ENCODE measurements at places on chromosomes 2 and 18.

GRCh38 chr2:226993171-226993570 lies 157.3 kb downstream of the RHBDD1 start:
- DNase-seq, result no peak

DNA sequence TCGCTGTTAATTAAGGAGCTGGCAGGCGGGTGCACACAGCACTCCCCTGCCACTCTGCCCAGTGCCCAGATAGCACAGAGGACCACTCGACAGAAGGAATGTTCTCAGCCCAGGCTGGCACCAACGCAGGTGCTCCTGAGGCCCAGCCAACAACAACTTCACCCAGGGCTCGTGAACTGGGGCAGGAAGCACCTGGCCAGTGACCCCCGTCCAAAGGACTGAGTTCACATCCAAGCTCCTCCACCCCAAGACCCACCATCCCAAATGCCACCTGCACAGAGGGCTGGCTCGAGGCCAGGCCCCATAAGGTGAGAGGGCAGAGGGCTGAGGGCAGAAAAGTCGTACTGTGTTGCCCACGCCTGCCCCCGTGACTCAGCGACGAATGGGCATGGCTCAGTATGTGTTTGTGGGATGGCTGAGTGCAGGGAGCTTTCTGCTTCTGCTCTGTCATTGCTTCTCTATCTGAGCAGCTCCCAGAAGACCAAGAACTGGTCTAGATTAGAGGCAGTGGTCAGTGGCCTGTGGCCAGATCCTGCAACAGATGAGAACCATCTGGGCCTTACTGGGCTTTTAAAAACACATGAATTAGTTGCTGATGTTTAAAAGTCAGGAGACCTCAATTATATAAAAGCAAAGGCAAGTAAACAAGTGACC lies 68.4 kb downstream of the POLR1A start:
- no peak for DNase-seq

- no peak for DNase-seq
These were observed 421.4 kb upstream of the RGPD4 start for GRCh38 chr2:107405261-107405660.

GRCh38 chr2:45773909-45774308 lies 122.4 kb downstream of the PRKCE start:
- no peak for DNase-seq

DNA sequence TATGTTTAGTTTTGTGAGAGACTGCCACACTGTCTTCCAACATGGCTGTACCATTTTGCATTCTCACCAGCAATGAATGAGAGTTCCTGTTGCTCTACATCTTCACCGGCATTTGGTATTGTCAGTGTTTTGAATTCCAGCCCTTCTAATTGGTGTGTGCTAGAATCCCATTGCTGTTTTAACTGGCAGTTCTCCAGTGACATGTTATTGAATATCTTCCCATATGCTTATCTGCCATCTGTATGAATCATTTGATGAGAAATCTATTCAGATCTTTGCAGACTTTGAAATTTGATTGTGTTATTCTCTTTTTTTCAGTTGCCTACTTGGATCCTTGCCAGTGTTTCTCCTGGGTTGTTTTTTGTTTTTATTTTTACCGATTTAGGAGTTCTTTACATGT lies 99.0 kb downstream of the SNTG2 start:
- no peak for DNase-seq

GRCh38 chr2:58925676-58926081 lies 684.6 kb upstream of the FANCL start:
- no peak for DNase-seq

GRCh38 chr2:216221811-216222210 lies 112.7 kb downstream of the XRCC5 start:
- DNase-seq, result no peak

DNA sequence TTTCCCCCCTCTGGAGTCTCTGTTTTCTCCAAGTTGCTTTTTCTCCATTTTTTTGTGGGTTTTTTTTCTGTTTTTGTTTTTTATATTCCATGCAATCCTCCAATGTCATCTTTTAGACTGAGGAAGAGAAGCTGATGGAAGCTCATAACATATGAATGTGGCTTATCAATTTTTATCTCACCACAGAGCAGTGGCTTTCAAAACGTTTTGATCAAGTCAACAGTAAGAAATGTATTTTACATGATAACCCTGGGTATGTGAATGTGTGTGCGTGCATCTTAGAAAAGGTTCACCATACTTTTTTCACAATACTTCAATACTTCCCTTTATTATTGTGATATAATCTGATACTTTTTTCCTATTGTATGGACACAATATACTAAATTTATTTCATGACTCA lies 64.6 kb upstream of the CDCA7 start:
- DNase-seq, result no peak

DNA sequence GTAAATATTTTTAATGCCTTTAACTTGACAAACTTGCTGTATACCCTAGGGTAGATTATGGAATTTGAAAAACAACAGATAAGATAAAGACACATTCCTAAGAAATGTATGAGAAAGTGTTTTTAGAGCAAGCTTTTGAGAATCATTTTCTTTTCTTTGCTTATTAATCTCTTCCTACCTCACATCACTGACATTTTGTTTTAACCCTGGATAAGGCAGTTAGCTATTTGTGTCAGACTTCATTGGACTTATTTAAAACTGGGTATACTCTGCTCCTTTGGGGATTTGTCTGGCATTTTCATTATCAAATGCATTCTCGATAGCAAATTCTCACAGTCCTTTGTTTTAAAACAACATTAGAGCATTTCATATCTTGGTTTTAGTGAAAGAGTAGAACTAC lies 17.2 kb downstream of the EML4 start:
- no peak for DNase-seq

DNA sequence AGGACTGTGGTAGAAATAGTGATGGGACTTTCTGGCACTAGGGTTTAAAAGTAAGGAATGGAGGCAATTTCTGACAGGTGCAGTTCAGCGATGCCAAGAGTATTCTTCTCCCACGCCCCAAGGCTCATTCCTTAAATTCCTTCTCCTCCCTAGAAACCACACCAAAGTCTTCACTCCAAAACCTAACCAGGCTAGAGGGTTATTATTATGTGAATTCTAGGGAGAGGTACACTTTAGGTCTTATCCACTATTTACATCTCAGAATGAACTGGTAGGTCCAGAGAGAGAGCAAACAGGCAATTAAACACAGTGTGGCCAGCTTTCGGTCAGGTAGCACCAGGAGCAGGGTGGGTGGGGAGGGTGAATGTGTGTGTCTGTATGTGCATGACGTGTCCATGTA lies 11.4 kb downstream of the IL1F10 start:
- DNase-seq, result no peak

- no peak for DNase-seq
These were observed 131.2 kb upstream of the TTC27 start for GRCh38 chr2:32496662-32497061.

DNA sequence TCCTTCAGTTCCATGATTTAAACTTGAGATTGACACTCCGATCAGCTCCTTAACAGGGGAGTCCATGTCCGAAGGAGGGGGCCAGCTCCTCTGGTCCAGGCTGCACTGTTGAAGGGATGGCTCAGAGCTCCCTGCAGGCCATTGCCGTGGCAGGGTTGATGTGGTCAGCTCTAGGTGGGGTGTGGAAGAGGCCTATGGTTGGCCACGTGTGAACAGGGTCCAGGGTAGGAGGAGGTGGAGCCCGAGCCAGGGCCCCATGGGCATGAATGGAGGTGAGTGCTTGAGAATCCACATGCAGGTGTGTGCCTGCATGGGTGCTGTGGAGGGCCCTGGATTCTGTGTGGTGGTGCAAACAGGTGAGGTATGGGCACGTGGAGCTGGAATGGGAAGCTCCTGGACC lies 1.1 kb downstream of the SPEG start:
- DNase-seq, result no peak

- DNase-seq, result no peak
These were observed 151.6 kb downstream of the CAPN13 start for GRCh38 chr2:30655660-30656059.

DNA sequence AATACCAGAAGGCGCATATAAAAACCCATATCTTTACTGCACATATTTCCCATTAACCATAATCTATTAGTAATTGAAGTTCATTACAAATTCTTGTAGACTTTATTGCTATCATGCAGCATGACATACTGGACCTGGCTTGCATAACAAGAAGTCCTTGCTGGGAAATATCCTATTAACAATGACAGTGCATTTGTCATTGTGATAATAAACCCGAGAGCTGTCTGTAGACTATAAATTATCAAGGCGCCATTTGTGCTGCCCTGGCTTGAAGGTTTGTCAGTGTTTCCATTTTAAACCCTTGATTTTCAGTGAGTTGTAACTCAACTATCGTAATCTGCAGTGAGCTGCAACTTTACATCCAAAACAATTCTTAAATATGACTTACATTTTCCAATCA lies 59.0 kb downstream of the HNMT start:
- no peak for DNase-seq

DNA sequence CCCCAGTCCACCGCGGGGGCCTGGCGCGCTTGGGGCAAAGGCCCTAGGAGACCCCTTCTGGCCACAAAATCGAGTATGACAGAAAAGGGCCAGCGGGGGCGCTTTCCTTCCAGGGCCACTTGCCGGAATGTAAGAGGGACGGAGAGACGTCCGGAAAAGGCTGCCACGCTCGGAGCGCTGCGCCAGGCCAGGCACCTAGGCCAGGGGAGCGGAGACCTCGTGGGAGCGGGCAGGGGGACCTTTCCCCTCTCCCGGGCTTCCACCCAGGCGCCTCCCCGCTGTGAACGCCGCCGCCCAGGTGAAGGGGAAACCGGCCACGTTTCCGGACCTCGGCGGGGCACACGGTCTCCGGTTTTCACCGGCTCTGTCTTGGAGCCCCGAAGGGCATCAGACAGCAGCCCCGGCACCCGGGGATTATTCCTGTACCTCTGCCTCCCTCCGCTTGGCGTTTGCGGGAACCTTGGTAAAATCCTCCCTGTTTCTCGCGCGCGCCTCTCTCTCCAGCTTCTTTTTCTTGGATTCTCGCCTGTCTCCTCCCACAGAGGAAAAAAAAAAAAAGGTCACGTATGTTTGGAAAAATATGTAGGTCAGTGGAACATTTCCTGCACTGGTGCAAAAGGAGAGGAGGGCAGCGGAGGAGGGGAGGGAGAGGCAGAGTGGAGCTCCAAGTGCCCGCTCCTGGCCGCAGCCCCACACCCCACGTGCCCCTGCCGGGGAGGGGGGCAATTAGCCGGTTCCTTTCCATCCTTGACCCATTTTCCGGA lies 1.2 kb upstream of the NPAS2 start:
- DNase-seq, result no peak

Measured in cortex of kidney (tissue), 1 donor.